ENCODE measurements at places on chromosomes 1 and 21.

DNA sequence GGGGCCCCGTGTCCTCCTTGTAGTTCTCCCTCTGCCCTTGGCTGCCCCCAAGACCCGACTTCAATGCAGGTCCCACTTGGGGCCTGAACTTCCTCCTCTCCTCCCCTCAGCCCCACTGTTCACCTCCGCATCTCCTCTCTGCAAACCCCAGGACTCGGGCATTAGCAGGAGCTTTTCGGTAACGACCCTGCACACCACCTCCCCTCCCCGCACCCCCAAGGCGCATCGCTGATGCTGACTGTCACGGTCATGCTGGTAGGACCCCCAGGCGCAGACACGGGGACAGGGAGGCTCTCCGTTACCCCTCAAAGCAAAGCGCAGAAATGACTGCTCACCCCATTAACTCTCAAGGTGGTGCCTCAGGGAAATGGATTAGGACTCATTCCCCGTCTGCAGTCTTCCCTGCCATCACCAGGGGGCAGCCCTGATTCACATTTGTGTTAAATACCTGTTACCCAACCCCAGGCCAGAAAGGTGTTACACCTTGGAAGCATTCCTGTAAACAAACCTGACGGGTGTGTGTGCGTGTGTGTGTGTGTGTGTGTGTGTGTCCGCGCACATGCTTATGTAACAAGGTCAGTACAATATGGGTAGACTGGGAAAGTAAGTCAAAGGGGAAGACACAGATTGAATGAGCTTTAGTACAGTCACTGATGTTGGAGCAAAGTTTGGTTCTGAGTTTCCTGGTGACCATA, 6.4 kb upstream of the GUCA2B start:
- peak; percentile 56 for DNase-seq

DNA sequence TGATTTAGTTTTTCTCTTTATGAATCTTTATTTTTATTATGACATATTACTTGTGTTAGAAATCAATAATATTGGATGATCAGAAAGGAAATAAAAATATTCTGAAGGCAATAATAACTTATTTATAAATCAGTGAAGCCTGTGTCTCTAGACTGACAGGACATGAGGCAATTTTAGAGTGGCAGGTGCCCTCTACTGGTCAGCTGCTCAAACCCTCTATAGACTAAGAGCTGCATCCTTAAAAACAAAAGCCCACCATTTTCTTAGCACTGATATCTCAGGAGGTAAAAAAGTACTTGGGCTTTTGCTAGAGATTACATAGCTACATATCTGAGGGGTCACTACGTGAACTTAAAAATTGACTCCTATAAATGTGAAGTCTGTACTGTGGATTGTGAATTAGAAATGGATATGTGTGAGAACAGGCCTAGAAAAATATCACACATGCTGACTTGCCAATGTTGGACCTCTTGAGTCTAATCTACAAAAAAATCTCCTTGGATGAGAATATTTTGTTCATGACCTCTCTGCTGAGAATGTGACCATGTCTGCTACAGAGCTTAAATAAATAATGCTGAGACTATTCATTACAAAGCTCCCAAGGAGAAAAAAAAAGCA, 597.9 kb upstream of the ADAMTS5 start:
- DNase-seq: peak; percentile 83

GRCh38 chr21:23950344-23950743, 1656.9 kb downstream of the MRPL39 start:
- no peak for DNase-seq

DNA sequence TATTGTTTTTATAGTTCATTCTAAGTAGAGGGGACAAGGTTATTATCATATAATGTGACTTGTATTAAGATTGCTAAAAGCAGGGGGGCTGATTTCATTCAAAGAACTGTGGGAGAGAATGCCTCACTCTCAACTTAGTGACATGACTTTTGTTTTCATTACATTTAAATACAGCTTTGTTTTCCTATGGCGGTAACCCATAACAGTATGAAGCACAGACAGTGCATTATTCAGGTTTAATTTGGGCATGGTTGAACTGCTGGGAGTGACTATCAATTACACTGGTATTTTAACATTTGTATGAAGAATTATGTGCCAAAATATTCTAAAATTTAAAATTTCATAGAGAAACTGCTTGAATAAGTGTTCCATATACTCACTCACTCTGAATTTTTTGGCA, 637.3 kb downstream of the USP25 start:
- no peak for DNase-seq

DNA sequence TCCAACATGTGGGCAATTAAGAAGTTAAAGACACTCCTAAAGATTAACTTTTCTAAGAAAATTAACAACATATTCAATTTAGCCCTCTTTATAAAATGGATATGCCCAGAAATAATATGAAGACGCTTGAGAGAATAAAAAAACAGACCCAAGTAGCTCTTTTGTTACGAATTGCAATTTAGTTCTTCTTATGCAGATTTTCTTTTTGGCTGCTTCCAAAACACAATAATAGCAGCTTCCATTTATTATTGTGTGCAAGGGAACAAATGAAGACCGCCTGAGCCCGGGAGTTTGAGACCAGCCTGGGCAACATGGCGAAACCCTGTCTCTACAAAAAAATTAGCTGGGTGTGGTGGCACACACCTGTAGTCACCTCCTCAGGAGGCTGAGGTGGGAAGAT, 50.4 kb upstream of the BCL10 start:
- DNase-seq: no peak

DNA sequence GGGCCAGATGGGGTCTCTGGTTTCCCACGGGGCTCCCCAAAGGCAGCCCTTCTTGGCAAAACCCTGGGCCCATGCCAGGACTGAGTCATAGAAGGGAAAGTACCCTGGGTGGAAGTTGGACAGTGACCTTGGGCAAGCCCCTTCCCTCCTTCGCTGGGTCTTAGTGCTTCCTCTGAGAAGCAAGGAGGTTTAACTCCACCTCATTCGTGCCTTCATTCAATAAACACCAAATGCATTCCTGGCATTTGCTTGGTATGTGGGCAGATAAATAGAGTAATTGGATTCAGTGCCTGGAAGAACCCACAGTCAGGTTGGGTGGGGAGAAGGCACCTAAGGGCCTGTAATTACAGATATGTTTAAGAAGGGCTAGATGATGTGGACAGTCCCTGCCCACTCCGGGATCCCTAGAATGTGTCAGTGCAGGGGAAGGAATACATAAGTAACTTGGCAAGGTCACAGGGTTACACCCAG, 36.3 kb upstream of the CITED4 start:
- peak; percentile 43 for DNase-seq

DNA sequence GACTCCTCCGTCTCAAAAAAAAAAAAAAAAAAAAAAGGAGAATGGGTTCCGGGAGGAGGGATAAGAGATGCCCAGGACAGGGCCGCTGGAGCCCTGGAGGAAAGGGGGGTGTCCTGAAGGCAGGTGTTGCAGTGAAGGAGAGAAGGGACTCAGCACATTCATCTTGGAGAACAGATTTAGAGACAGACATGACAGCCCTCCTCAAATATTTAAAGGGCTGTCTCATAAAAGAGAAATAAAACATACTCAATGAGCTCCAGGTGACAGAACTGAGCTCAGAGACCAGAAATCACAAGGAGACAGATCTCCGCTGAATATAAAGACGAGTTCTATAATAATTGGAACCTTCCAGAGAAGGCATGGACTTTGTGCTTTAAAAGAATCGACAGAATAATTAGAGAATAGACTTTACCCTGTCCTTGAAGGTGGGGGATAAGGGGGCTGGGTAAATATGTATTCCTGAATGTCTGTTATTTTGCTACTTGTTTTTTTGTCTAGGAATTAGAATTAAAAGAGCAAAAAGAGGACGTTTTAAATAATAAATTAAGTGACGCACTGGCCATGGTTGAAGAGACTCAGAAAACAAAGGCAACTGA, 52.0 kb upstream of the EFHD2 start:
- DNase-seq: no peak

DNA sequence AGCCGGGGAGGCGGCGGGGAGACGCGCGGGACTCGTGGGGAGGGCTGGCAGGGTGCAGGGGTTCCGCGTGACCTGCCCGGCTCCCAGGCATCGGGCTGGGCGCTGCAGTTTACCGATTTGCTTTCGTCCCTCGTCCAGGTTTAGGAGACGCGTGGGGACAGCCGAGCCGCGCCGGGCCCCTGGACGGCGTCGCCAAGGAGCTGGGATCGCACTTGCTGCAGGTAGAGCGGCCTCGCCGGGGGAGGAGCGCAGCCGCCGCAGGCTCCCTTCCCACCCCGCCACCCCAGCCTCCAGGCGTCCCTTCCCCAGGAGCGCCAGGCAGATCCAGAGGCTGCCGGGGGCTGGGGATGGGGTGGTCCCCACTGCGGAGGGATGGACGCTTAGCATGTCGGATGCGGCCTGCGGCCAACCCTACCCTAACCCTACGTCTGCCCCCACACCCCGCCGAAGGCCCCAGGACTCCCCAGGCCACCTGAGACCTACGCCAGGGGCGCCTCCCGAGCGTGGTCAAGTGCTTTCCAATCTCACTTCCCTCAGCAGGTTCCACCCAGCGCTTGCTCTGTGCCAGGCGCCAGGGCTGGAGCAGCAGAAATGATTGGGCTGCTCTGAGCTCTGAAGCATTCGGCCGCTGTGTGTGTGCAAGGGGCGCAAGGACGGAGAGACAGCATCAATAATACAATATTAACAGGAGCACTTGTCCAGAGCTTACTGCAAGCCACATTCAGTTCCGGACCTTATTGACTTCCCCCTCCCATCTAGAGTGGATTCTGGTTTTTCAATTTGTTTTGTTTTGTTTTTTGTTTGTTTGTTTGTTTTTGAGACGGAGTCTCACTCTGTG, 10.3 kb downstream of the SIM2 start:
- no peak for DNase-seq

DNA sequence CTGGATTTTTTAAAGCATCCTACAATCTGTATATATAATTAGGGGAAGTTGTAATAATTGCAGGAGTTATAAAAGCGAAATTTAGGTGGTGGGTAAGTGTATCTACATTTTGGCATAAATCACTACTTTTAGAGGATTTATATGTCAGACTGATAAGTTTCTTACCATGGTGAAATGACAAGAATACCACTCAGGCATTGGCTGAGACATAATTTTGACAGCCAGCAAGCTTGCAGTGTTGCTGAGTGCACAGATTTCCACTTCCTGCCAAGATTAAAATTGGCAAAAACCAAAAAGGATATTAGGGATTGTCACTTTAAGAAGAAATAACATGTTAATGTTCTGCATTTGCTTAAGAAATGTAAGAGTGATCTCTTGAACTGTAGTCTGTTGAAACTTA, 28.2 kb downstream of the NFIA start:
- no peak for DNase-seq

DNA sequence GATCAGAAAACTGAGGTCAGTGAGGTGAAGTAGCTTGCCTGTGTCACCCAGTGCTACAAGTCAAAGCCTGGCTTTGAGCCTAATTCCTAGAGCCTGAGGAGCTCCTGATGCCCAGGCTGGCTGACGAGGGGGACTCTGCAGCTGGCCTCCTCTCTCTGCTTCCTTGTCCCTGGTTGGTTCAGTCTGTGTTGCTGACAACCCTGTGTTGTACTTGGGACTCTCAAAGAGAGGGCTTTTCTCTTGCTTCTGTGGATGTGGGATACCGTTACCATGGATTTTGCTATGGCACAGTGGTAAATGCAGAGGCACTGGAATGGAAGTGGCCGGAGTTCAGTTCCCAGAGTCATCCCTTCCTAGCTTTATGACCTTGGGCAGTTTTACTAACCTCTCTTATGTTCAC, 8.0 kb downstream of the VWA5B1 start:
- no peak for DNase-seq

GRCh38 chr1:64922336-64922735, 44.0 kb downstream of the JAK1 start:
- no peak for DNase-seq

- peak; percentile 47 for DNase-seq
These were observed 203.5 kb upstream of the NEGR1 start for GRCh38 chr1:72485801-72486200.

- no peak for DNase-seq
These were observed 38.3 kb downstream of the TCEANC2 start for GRCh38 chr1:54091666-54092065.

- no peak for DNase-seq
These were observed 35.7 kb downstream of the PCP4 start for GRCh38 chr21:39902986-39903385.

DNA sequence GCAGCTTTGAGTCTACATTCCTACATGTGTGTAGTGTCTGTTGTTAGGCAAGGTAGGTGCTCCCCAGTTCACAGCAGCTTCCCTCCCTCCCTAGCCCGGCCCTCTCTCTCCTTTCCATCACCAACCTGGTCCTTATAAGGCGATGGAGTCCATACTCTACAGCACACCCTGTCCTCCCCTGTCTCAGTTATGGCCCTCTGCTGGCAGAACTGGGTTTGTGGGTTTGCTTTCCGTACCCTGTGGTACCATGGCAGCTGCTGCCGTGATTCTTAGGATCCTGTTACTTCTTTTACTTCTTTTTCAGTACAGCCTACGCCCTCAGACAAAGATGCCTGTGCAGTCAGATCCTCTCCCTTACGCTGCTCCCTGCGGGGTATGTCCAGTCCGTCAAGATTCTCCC, 31.7 kb downstream of the AK5 start:
- DNase-seq: peak; percentile 28

- DNase-seq: no peak
These were observed 28.7 kb downstream of the KCNAB2 start for GRCh38 chr1:6074192-6074901.

DNA sequence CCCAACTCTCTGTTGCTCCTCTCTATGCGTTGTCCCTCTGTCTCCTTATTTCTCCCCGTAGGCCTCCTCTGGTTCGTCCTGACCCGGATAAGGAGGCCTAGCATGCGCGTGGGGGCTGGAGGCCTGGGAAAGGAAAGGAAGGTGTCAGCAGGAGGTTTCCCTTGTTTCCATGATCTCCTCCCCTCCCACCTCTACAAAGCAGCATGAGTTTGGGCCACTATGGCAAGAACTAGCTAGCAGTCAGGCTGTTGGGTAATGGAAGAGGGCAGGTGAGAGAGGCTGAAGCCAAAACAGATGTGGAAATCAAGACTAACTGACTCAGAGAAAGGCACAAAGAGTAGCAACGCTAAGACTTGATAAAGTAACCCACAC, 687 bp upstream of the SEMA6C start:
- no peak for DNase-seq

DNA sequence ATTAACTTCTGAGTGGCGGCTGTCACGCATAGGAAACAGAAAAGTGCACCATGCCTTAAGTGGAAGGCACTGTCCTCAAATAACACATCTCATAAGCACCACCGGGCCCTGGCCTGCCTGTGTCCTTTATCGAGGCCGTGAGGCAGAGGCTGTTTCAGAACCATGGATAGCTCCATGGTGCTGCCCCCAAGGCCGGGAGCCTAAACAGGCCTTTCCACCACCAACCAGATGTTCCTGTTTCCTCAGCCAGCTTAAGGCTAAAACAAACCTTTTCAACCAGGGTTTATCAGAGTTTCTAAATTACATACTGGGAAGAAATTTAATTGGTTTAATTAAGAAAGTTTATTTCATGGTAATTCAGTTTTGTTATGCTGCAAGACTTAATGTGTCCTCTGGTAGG, 114.4 kb downstream of the DMRTA2 start:
- peak; percentile 32 for DNase-seq

DNA sequence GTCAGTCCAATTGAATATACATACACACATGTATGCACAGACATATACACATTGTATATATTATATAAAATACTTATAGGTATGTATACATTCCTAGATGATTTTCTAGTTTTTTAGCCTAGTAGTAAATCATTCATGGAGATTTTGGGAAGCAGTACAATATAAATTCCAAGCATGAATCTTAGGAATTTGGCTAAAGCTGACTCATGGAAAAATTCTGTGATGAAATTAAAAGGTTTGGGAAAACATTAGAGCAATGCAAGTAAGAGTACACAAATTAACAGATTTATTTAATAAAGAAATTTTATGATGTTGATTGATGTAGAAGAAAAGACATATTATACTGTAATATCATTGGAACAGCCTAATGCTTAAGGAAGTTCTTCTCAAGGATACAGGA, 43.7 kb upstream of the PTGFR start:
- peak; percentile 53 for DNase-seq

- no peak for DNase-seq
These were observed 88.6 kb upstream of the PLXNA2 start for GRCh38 chr1:208332774-208333126.

Data from EH (cell line).